ENCODE measurements at places on chromosomes 5 and 9. TPM values are rescaled to one million over a fixed set of nuclear protein-coding genes. Genes with fewer than 3 reads are reported as not detected.

DNA sequence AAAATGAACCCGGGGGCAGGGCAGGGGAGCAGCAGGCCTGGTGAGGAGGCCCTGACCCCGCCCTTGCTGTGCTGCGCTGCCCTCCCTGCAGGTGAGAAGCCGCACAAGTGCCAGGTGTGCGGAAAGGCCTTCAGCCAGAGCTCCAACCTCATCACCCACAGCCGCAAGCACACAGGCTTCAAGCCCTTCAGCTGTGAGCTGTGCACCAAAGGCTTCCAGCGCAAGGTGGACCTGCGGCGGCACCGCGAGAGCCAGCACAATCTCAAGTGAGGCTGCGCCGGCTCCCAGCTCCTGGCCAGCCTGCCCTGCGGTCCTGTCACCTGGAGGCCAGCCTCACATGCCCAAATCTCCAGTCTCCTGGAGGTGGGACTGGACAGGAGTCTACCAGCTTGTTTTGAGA lies 12.3 kb downstream of the GFI1B start:
- DNase-seq = peak; percentile 30

GRCh38 chr5:146947181-146947941 lies 68.8 kb upstream of the PPP2R2B start:
- DNase-seq = peak; percentile 8

DNA sequence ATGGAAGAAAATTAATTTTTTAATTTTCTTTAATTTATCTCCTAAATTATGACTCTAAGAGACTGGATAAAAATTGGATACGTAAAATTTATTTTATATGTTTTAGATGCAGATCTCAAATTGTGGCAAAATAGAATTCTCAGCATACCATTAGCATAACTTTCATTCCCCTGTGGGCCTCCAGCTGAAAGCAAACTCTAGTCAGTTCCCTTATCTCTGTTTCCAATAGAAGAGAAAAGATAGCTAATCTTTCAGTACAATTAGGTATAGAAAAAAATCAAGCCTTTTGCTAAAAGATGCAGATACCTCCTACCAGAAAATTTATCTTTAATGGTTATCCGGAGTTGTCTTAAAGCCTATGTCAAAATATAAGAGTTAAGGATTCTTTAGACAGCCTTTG lies 1530.6 kb downstream of the EFNA5 start:
- no peak for DNase-seq

- no peak for DNase-seq
Observed at GRCh38 chr5:139377226-139377625, 5.9 kb downstream of the SLC23A1 start.

DNA sequence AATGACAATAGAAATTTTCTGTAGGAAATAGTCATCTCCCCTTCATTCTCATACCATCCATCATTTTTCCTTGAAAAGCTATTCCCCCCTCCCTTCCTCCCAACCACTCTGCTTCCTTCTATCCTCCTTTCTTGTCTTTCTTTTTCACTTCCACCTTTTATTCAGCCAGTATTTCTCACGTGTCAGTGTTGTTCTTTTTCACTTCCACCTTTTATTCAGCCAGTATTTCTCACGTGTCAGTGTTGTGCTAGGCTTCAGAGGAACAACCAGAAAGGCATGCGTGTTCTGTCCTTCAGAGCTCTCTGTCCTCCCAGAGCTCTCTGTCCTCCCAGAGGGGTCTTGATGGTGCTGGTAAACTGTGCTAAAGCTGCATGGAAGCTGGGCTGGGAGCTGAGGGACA lies 419.6 kb downstream of the GADD45G start:
- DNase-seq = no peak

GRCh38 chr5:154221371-154221896 lies 30.9 kb downstream of the GALNT10 start:
- DNase-seq = peak; percentile 49

Gene ODF2
- polyA plus RNA-seq = 37.2 TPM
